Osteoblast (primary cell): ENCODE measurements at places on chromosomes 5 and 9. TPM values are rescaled to one million over a fixed set of nuclear protein-coding genes. Genes with fewer than 3 reads are reported as not detected.

The NREP gene
- 150 and 182 TPM in 2 replicates for total RNA-seq

GRCh38 chr9:5632540-5632939 lies 3.6 kb downstream of the RIC1 start:
- H3K4me1 ChIP-seq = peaks cover 32% of the 10 kb centered on the region
- no peaks in the 10 kb centered on the region for H3K36me3 ChIP-seq
- DNase-seq = no peak
- no peak overlapping the region for H3K4me3 ChIP-seq
- H3K27me3 ChIP-seq = no peaks in the 10 kb centered on the region
- no peak overlapping the region for H3K27ac ChIP-seq

DNA sequence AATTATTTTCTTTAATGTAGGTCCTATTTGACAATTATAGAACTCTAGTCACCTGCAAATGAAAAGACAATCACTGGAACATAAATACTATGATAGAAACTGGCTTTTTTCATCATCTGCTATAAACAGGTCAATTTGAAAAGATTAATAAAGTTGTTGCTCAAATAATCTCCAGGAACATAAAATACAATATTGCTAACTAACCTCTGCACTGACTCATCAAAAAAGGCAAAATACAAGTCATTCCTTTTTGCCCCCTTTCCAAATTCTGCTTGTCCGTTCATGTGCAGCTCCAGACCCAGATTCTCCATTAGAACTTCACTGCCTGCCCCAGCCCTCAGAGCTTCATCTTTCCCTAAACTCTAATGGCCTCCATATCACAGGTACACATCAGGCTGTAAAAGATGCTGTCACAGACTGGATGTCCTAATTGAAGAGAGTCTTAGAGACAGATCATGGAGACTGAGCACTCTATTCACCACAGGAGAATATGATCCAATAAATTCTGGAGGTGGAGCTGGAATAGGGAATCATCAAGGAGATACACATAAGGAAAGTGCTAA lies 1.6 kb downstream of the DCTN4 start:
- H3K27ac ChIP-seq = peak overlapping the region; percentile 97
- peaks cover 36% of the 10 kb centered on the region for H3K36me3 ChIP-seq
- DNase-seq = no peak
- no peaks in the 10 kb centered on the region for H3K27me3 ChIP-seq

DNA sequence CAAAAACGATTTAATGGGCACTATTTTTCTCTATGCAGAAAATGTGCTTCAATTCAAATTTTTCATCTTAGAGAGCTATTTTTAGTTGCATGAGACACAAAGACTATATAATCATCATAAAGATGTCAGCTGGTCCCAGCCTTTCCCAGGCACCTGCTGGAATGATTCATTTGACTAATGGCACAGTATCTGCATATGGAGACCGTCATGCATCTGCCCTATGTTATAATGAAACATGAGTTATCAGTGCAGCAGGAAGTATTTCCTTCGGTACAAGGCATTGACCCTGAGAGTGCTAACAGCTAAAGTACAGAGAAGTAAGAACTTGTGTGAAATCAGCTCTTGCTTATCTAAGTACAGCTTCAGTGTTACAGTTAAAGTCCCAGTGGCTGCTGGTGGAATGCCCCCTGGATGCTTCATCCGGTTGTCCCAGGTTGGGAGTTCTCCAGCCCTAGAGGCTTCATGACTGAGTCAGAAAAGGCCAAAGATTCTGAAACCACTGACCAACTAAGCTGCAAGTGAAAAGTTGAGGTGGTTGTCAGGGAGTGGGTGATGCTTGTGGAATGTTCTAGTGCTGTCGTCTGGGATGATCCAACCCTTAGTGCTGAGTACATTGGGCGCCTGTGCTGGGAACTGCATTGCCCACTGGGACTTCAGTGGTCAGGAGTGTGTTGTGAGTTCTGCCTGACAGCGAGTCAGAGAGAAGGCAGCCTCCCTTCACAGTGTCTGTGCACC lies 57.2 kb downstream of the MTRR start:
- H3K4me3 ChIP-seq = no peak overlapping the region
- no peaks in the 10 kb centered on the region for H3K27me3 ChIP-seq
- peaks cover 22% of the 10 kb centered on the region for H3K4me1 ChIP-seq
- H3K27ac ChIP-seq = peak overlapping the region; percentile 96
- peak; percentile 91 for DNase-seq

The AGPAT2 gene
- total RNA-seq = 26.5 and 30.0 TPM in 2 replicates

The OR4F3 gene
- under 0.01 and 0.29 TPM in 2 replicates for total RNA-seq

- no peaks in the 10 kb centered on the region for H3K36me3 ChIP-seq
- H3K27ac ChIP-seq = no peak overlapping the region
- H3K27me3 ChIP-seq = peaks cover 37% of the 10 kb centered on the region
- no peaks in the 10 kb centered on the region for H3K4me1 ChIP-seq
- no peak for DNase-seq
Measured at GRCh38 chr5:930866-931265, 38.2 kb downstream of the TRIP13 start.

The ARID3C gene
- total RNA-seq = under 0.01 TPM in 1 of 2 replicates, not detected in the other

The STOM gene
- 114 and 146 TPM in 2 replicates for total RNA-seq

The UNC5A gene
- not detected in 2 replicates for total RNA-seq

GRCh38 chr9:109050444-109050843 lies 37.1 kb upstream of the CTNNAL1 start:
- DNase-seq = no peak
- no peak overlapping the region for H3K4me3 ChIP-seq
- no peaks in the 10 kb centered on the region for H3K27me3 ChIP-seq
- H3K36me3 ChIP-seq = peaks cover 35% of the 10 kb centered on the region
- peaks cover 39% of the 10 kb centered on the region for H3K4me1 ChIP-seq
- H3K27ac ChIP-seq = no peak overlapping the region

The PCSK1 gene
- total RNA-seq = 0.88 and 1.1 TPM in 2 replicates

GRCh38 chr5:57986761-57987341 lies 473.0 kb downstream of the PLK2 start:
- H3K4me1 ChIP-seq = peaks cover 12% of the 10 kb centered on the region
- no peaks in the 10 kb centered on the region for H3K27me3 ChIP-seq
- no peaks in the 10 kb centered on the region for H3K36me3 ChIP-seq
- H3K4me3 ChIP-seq = no peak overlapping the region

The CXXC5 gene
- 186 and 210 TPM in 2 replicates for total RNA-seq

The CYSRT1 gene
- total RNA-seq = 1.1 and 1.5 TPM in 2 replicates

- H3K27ac ChIP-seq = no peak overlapping the region
- H3K36me3 ChIP-seq = no peaks in the 10 kb centered on the region
- no peaks in the 10 kb centered on the region for H3K4me1 ChIP-seq
- no peak overlapping the region for H3K4me3 ChIP-seq
- peaks cover 5% of the 10 kb centered on the region for H3K27me3 ChIP-seq
Measured at GRCh38 chr5:39202597-39203274, 16.6 kb downstream of the FYB1 start.

DNA sequence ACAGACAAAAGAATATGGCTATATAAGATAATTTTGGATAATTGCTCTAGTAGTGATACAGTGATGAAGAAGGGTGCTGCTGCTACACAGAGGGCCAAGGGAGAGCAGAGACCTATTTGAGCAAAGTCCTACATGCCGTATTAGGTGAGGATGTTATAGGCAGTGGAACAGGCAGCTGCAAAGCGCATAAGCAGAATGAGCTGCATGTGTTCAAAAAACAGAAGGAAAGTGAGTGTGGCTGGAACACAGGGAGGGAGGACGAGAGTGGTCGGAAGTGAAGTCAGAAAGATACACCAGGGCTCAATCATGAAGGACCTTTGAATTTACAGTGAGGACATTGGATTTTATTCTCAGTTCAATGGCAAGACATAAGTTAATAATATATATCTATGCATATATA lies 35.4 kb downstream of the ITGA2 start:
- H3K4me1 ChIP-seq = peaks cover 23% of the 10 kb centered on the region
- H3K4me3 ChIP-seq = no peak overlapping the region
- no peak for DNase-seq
- H3K36me3 ChIP-seq = no peaks in the 10 kb centered on the region
- H3K27me3 ChIP-seq = no peaks in the 10 kb centered on the region

The ORM2 gene
- not detected in 2 replicates for total RNA-seq

GRCh38 chr5:139147483-139148087 lies 50.6 kb downstream of the SIL1 start:
- no peak for DNase-seq
- no peaks in the 10 kb centered on the region for H3K36me3 ChIP-seq
- no peak overlapping the region for H3K27ac ChIP-seq
- H3K4me3 ChIP-seq = no peak overlapping the region
- no peaks in the 10 kb centered on the region for H3K27me3 ChIP-seq

DNA sequence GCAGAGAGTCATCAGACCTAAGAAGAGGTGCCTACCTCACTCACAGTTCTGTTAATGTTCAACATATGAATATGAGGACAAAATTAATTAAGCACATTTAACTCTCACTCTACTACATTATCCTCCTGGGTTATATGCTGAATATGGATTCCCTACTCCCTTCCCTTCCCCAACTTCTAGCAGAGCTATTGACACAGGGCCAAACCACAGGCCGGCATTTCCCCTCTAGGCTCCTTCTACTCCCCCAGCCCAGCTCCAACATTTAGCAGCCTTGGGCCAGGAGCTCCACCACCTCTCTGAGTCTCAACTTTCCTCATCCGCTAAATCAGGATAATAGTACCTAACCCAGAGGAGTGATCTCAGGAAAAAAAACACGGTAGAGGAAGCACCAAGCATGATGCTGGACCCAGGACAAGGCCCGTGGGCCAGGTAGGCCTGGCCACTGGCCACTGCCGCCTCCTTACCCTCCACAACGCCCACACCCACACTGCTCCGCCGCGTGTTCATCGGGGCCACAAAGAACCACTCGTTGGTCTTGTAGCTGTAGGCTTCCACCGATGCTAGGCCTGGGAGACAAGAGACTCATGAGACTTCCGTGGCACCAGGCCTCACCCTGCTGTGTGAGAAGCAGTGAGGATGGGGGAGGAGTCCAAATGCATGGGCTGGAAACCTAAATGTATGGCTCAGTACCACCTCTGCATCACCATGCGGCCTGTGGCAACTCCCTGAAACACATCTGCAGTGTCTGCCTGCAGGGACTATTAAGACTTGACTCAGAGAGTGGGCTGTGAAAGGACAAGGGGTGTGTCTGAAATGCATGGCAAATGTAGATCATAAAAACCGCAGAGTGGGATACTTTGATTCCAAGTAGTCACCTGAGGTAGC lies 98.8 kb downstream of the KLHL3 start:
- H3K4me3 ChIP-seq = no peak overlapping the region
- H3K27me3 ChIP-seq = no peaks in the 10 kb centered on the region
- H3K4me1 ChIP-seq = peaks cover 3% of the 10 kb centered on the region
- no peak overlapping the region for H3K27ac ChIP-seq
- no peaks in the 10 kb centered on the region for H3K36me3 ChIP-seq
- no peak for DNase-seq

DNA sequence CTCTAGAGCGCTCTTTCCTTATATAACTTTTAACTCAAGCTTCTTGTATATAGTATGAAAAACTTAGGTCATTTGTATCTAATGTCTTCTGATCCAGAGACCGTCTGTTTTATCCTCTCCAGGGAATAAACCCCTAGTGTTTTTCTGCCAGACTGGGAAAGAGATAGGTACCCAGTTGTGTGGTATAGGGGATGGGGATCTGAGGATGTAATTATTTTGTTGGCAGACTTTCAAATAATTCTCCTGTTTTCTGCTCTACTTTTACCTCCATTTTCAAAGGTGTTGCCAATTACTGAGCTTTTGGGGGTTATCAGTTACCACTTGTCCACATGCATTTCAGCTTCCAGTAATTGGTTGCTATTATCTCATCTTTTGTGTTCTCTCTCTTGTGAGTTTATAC lies 17.9 kb downstream of the CCDC171 start:
- peak; percentile 6 for DNase-seq
- H3K36me3 ChIP-seq = no peaks in the 10 kb centered on the region
- no peak overlapping the region for H3K27ac ChIP-seq
- H3K4me1 ChIP-seq = no peaks in the 10 kb centered on the region
